ENCODE measurements at places on chromosomes 1 and 21.

- no peak for DNase-seq
Observed at GRCh38 chr1:81126989-81127581, 673.6 kb upstream of the ADGRL2 start.

- no peak for DNase-seq
Observed at GRCh38 chr1:61054601-61054993, 27.8 kb upstream of the NFIA start.

DNA sequence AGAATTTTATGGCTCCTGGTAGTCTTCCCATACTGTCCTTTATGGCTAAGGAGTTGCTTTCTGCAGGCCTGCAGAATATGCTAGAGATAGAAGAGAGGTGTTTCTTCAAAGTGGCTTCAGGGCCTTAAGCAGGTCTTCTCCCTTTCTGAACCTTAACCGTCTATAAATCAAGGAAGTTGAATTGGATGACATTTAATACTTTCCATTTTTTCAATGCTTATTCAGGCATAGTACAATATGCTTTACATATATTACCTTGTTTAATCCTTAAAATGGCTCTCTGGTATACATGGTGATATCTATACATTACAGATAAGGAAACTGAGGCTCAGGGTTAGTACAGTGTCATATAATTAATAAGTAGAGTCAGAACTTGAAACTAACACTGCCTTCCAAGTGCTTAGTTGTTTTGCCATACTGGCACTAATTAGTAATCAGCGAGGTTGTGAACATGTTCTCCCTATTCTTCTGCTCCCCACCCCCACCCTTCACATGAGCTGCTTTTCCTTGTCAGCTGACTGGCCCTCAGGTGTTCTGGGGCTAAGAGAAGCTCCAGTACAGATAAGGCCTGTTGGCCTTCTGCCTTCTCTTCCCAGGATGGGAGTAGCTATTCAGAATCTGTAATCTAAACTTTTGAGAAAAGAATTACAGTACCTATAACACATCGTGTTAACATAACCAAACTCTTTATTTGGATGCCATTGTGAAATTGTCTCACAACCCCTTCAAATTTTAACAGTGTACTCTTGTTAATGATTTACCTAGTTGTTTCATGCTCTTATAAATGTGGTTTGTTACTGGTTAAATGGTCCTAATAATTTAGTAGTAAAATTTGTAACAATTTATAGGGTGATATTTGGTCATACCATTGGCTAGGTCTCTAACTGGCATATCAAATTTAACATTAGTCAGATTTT, 13.6 kb downstream of the NFYC start:
- no peak for DNase-seq

DNA sequence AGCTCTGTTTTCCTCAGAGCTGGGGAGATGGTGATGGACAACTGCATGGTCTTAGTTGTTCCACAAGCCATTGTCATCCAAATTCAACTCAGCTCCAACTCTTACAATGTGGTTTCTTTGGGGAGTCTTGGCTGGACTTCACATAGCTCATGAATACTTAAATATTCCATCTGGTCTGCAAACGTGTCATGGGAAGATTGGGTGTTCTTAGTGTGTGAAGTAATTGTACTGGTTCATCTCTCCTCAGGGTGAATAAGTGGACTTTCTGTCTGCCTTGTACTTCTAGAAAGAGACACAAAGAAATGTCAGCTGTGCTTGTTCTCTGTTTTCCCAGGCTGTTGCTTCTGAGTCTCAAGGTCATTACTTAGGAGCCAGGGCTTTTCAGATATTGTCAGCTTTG, 106.6 kb downstream of the VPS13D start:
- no peak for DNase-seq

GRCh38 chr1:231581859-231582258, 44.7 kb upstream of the DISC1 start:
- DNase-seq, result no peak

GRCh38 chr1:31654474-31654776, 9.7 kb upstream of the PEF1 start:
- no peak for DNase-seq

GRCh38 chr1:15848143-15848928, 829 bp downstream of the SPEN start:
- peak; percentile 55 for DNase-seq

DNA sequence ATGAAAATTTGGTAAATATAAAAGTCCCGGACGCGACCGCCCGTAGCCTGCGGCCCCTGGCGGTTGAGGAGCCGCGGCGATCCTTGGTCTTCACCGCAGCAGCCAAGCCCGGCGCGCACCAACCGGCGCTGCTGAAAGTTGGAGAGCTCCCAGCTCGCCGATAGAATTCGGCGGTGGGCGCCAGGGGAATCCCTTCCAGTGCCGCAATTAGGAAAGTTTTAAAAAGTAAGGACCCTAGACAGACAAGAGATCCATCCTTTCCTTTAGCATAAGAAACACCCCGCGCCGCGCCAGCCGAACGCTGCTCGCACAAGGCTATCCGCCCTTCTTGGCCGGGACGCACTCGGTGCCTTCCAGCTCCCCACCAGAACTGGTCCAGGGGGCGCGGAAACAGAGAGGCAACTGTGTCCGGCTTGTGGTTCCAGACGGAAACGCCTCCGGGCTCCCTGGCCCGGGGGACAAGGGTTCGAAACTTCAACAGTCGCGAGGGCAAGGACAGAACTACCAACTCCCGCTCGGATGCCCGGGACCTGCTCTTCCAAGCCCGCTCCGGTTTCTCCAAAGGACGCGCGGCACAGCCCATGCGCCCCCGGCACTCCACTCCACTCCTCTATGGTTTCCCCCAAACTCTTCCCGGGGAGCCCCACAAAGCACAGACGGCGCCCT, 1.7 kb downstream of the FAM78B start:
- DNase-seq, result no peak

- no peak for DNase-seq
Observed at GRCh38 chr1:58815686-58816071, 31.8 kb upstream of the JUN start.

DNA sequence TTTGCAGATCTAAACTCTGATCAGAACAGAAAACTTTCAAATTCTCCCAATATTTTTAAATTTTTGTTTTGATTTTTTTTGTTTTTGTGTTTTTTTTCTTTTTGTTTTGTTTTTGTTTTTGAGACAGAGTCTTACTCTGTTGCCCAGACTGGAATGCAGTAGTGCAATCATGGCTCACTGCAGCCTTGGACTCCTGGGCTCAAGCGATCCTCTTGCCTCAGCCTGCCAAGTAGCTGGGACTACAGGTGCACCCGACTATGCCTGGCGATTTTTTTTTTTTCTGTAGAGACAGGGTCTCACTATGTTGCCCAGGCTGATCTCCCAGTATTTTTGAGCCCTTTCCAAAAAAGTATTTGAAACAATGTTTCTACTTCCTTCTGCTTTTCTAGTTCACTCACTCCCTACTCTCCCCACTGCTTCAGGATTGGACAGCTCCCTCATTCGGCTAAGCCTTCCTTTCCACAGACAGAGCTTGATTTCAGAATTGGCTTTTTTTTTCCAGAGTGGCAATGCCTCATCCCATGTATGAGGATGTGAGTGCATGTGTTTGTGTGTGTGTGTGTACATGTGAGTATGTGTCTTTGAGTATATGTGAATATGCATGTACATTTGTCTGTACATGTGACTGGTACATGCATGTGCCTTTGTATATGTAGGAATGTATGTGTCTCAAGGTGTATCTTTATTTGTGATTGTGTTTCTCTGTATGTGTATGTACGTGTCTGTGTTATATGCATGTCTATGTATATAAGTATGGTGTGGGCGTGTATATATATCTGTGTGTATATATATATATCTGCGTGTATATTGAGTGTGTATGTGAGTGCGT, 11.9 kb downstream of the LHX4 start:
- no peak for DNase-seq

GRCh38 chr1:210496063-210496462, 167.4 kb downstream of the HHAT start:
- no peak for DNase-seq

DNA sequence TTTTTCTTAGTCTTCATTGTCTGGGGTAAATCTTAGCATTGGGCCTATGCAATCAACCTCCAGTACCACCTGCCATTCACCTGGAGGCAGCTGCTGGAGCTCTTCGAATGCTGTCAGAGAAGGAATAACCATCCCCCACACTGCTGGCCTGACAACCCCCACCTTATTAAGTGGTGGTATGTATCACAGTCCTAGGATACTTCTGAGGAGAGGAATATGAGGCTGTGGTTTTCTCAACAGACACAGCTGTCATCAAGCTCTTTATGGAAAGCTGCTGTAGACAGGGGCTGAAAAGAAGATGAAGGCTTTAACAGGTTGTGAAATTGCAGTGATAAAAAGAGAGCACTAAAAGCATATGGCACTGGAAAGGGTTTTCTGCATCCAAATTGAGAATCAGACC, 61.7 kb downstream of the TSEN15 start:
- no peak for DNase-seq

DNA sequence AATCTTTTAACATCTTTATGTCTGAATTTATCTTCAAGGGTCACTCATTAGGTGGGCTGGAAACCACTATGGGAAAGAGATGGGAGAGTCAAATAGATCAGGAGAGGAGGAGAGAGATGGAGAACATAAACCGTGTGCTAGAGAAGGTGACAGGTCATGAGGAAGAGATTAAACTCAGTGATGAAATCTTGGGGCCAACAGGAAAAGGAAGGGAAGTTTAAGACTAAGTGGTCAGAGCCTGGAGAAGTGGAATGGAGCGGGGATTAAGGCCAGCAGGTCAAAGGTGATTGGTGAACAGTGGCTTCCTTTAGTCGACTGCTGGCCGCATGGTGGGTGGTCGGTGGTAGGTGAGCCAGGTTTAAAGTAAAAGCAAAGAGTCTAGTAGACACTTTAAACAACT, 169.3 kb upstream of the IVNS1ABP start:
- no peak for DNase-seq

GRCh38 chr1:162755306-162755705, 35.2 kb upstream of the HSD17B7 start:
- no peak for DNase-seq

DNA sequence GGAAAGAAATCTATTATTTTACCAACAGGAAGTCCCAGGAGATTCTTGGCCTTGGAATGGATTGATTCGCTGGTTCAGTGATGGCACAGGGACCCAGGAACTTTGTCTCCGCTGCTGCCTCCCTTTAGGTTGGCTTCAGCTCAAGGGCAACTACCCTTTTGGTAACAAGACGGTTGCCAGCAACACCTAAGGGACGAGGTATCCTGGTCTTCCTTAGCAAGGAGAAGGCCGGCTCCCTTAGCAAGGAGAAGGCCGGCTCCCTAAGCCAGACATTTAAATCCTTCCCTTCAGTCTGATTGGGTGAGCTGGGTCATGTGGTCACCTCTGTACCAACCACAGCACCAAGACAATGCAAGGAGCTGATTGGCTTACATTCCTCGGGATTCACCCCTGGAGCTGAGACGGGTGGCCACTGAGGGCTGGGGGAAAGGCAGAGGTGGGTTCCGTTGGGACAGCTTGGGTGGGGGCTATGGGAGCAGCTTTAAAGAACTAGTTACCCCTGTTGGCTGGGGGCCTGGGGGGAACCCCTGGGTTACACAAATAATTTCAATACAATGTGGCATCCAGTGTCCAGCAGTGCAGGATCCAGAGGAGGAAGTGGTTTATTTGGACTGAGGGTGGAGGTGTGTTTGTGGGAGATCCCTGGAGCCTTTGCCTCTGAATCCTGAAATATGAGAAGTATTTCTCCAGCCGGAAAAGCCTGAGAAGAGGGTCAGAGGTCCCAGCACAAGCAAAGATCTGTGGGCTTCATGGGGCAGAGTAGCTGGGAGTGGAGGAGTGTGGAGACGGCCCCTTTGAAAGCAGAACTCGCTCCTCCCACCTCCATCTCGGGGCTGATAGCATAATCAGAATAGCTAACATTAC, 20.7 kb upstream of the CLIC4 start:
- no peak for DNase-seq

- no peak for DNase-seq
Observed at GRCh38 chr21:32653326-32653901, 41.2 kb upstream of the CFAP298 start.

GRCh38 chr1:59475737-59476136, 178.8 kb downstream of the FGGY start:
- no peak for DNase-seq

DNA sequence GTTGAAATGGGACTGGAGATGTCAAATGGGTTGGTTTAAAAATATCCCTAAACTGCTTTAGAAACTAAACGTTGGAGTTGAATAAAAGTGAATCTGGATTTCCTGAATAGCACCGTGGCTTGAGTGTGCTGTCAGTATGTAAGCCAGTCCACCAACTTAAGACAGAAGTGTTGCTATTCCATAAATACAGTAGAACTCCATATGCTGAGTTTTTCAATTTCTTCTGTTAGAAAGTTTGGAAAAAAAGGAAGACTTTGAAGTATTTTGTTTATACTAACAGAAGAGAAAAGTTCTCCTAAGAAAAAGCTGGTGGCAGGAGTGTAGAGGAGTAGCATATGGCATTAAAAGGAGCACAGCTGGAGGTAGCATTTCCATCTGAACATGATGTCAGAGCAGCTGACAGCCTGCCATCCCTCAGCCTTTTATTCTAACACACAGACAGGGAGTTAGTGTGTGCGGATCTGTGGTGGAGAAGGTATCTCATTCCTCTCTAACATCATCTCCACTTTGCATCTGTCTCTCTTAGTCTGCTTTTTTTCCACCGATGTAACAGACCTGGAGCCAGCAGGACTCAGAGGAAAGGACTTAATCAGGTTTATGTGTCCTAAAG, at the start of gene ZBTB18:
ZBTB18 (plus strand) TSS at position 449 of the 610 bp plus-strand sequence; CDS start at position 598, 149 bp downstream.
- DNase-seq, result no peak

DNA sequence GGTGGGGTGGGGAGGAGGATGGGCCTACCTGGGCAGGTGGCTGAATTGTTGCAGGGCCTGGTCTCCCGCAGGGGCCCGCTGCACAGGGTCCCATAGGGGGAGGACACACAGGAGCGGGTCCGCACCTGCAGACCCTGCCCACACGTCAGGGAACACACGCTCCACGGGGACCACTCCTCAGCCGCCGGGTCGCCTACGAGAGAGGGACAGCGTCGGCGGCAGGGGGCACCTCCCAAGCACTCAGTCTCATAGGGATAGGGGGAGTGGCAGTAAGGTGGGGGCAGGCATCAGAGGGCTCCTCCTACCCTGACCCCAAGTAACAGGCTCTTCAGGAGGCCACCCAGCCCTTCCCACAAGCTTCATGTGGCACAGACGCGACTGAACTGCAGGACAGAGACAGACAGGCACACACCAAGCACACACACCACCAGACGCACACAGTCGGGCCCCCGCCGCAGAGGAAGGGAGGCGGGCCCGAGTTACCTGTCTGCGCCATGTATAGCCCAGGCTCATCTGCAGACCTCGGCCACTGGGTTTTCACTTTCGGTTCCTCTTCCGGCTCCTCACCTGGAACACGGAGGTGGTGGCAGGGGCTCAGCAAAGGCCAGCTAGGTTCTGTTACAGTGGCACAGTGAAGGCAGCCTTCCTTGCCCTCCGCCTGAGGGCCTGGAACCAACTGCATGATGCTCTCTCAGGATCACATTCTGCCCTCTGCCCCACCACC, 19.8 kb downstream of the ADGRB2 start:
- DNase-seq, result no peak

DNA sequence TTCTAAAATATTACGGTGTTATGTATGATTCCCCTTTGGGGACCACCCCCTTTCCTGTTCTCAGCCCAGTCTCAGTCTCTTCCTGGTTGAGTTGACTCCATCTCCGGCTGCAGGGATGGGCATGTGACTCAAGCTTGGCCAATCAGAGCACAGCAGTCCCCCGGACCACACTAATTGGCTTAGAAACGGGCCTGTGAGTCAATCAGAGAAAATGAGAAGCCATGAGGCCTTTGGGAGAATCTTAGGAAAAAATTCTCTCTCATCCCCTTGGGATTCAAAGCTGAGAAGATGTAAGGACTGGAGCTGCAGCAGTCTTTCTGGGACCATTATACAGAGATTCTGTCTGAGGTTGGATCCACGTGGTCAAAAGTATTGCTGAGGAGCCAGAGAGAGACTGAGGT, 10.7 kb upstream of the FHAD1 start:
- no peak for DNase-seq

- no peak for DNase-seq
Observed at GRCh38 chr1:2316451-2316961, 74.8 kb downstream of the MORN1 start.

Data from activated effector memory CD4-positive, alpha-beta T cell treated with Interleukin-2 at 50 U/mL for 16 hours (primary cell).